ENCODE measurements at places on chromosomes 2 and 18.

- DNase-seq, result no peak
Observed at GRCh38 chr2:215554689-215555498, 119.0 kb upstream of the FN1 start.

- no peak for DNase-seq
Observed at GRCh38 chr18:57410749-57411148, 24.4 kb upstream of the ONECUT2 start.

DNA sequence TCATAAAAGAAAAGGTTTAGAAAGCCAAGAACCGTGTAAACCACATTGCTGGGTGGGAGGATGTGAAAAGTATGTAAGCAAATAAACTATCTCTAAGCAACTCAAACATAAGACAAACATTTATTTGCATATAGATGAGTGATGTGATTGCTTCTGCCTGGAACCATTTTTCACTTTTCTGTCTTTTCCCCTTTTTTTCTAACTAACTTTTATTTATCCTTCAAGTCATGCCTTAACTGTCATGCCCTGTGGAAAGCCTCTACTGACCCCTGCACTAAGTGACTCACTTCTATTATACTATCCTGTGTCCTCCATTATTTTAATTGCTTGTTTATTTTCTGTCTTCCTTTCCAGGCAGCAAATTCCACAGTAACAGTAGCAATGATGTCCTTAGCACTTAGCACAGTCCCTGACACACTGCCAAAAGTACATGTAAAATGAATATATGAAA, 87.5 kb upstream of the CTAGE1 start:
- DNase-seq, result no peak

DNA sequence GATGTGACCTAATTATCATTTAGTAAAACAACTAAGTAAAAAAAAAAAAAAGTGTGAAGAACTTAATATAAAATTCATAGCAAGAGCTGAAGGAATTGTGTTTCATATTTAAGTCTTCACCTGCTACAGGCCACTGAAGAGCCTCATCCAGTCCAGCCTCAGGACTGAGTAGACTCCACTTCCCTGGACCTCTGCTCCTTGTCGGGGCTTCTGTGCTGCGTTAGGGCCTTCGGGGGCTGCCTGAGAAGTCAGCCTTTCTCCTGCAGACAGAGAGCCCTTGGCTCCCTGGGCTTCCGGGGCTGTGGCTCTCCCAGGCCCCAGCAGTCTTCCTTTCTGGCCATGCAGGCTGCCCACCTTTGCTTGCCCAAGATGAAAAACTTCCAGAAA, 95.5 kb downstream of the MTCL1 start:
- no peak for DNase-seq

- DNase-seq, result no peak
Observed at GRCh38 chr2:236904389-236905263, 181.1 kb upstream of the COPS8 start.

DNA sequence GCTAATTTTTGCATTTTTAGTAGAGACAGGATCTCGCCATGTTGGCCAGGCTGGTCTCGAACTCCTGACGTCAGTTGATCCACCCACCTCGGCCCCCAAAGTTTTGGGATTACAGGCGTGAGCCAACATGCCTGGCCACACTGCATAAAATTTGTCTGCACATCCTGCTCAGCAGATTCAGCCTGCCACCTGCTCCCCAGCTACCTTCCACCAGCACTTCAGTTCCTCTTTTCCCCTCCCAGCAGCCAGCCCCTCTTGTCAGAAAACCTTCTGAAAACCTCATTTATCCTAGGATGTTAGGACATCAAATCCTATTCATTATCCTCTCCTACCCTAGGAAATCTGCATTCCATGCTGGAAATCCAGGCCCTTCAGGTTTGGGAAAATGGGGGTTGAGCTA, 99.4 kb upstream of the STPG4 start:
- peak; percentile 25 for DNase-seq

DNA sequence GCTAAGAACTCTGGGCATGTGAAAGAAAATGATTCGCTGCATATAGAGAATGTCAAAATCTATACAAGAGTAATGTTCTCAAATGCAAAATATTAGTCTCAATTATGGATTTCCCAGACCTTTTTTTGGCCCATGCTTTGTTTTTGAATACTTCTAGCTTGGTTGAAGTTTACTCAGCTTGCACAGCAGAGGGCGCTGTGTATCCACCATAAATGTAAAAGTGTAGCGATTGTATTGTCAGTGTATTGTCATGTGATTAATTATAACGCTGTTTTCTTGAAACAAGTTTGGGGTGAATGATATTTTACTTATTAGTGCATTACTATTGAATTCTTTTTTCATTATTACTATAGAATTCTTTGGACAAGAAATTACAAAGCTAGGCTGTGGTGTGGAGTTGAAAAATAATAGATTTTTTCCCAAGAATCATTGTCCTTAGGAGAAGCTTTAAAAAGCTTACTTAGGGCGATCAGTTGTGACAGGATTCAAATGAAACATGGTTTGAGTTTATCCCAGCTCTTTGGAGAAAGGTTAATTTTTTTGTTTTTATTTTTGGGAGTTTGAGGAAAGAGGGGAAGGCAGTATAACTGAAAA, 98.3 kb downstream of the PIK3C3 start:
- peak; percentile 86 for DNase-seq

GRCh38 chr18:74328206-74328605, 12.6 kb downstream of the C18orf63 start:
- DNase-seq, result no peak

DNA sequence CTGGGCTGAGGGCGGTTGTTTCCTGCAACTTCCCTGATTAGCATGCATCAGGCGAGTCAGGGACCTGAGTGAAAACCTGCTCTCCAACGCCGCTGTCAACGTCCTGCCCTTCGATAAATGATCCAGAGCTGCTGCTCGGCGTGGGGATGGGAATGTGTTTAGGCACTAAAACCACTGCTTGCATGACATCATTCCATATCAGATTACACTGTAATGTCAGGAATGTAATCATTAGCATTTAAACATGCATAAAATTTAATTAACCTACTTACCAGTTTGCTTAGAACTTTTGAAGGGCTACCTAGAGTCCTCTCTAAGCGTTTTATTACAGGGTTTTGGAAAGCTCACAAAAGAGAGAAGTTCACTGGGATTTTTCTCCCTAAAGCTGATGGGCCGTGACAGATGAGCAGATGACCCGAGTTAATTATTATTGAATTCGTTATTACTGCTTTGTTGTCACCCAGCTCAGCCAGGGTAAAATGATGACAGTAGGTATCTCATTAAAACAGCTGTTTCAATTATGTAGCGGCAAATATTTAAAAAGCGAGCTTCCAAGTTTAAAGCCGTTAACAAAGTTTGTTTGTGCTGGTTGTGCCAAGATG, 685.6 kb upstream of the SALL3 start:
- DNase-seq, result no peak

- DNase-seq, result peak; percentile 68
Observed at GRCh38 chr2:10410001-10410822, 37.9 kb downstream of the ODC1 start.

DNA sequence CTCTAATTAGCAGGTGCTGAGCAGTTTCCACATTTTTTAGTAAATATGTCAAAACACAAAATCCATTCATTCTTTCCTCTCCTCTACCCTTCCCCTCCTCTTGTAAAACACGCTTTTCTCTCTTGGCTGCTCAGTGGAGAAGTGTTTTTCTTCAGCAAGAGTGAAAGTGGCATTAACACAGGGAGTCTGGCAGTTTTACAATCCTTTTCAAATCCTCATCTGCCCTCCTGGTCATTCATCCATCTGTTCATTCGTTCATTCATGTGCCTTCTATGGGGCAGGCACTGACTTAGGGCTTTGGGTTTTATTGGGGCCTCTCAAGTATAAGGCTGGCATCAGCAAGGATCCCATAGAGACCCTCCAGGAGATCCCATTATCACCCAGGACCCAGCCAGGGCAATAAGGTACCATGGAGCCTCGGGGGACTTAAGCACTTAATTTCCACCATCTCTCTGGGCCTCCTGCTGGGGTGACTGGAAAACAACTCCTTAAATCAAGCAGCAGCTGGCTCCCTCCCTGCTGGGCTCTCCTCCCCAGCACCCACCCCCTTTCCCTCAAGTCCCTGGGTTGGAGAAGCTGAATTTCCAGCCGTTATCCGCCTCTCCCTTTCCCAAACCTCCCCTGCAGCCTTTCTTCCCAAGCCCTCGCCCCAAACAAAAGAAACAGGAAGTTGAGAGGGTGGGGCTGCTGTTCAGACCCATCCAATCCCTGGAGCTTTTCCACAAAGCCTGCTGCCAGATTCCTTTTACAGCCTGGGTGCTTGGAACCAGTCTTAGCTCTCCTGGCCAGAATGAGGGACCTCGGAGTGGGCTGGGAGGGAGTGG, 32.6 kb downstream of the MARCHF4 start:
- no peak for DNase-seq

DNA sequence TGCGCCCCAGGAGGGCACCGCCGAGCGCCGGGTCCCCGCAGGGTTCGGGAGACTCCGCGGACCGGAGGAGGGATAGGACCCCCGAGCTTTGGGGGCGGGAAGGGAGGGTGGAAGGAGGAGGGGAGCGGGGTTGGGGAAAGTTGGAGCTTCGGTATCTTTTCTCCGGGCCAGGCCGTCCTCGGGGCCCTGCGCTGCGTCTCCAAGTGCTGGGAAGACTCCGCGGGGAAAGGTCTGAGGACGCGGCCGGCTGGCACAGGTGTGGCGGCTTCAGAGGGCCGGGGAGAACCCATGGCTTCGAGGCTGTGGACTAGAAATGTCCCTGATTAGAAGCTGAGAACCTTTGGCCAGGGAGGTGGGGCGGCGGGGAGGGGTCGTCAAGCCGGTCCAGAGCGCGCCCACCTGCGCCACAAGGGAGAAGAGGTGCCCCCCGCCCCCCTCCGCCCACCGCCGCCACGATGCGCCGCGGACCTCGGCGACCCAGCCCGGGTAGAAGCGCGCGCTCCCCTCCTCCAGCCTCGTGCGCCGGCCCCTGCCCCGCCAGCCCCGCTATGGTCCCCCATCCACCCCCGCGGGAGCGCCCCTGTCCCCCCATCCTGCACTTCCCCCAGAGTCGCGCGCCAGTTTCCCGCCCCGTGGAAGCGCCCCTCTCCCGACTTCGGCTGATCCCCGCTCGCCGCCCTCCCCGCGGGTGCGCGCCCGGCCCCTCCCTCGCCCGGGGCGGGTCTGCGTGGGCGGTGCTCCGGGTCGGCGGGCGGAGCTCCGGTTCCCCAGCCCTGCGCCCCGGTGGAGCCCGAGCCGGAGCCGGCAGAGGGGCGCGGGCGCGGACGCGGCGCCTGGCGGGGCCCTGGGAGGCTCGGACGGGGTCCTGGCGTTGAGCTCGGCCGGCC, at the start of gene SNTG2:
Gene SNTG2 (plus strand): TSS at position 770 of the 887 bp plus-strand sequence. CDS start 148 bp downstream, outside the sequence.
- DNase-seq, result peak; percentile 21

DNA sequence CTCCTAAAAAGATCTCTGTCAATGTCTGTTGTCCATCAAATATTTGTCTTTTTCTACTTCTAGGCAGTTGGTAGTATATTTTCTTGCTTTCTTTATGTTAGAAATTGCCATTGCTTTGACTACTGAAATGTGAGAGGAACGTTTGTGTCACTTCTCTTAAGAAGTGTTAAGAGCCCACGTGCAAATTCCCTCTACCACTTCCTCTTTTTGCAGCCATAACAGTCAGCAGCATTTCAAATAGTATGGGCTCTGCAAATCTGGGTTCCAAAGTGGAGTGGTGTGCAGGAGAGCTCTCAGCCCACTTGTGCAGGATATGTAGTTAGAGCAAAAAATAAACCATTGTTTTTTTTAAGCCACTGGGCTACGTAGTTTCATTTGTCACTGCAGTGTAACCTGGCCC, 314.0 kb downstream of the MEIS1 start:
- DNase-seq, result peak; percentile 51

Measured in hematopoietic multipotent progenitor cell treated with erythropoietin and hydrocortisone succinate and interleukin-3 and kit ligand, for 6 days (in vitro differentiated cells).